ENCODE measurements at places on chromosomes 3 and 15. TPM values are rescaled to one million over a fixed set of nuclear protein-coding genes. Genes with fewer than 3 reads are reported as not detected.

Gene GPR15
- total RNA-seq: 0.32 TPM

Gene UROC1
- not detected for total RNA-seq

Gene ALDH1A3
- total RNA-seq: 15.7 TPM

Gene ZNF860
- total RNA-seq: 2.9 TPM

Gene CHRD
- total RNA-seq: 0.84 TPM

Gene NUSAP1
- 39.1 TPM for total RNA-seq

Gene NLGN1
- total RNA-seq: 0.44 TPM

Gene EFCAB12
- total RNA-seq: 0.04 TPM

Gene CRELD1
- total RNA-seq: 4.6 TPM

Gene SLC7A14
- not detected for total RNA-seq

Gene OR5K2
- not detected for total RNA-seq

Gene CLDN11
- total RNA-seq: 1.2 TPM

Gene SENP5
- 16.1 TPM for total RNA-seq

Gene MORC1
- total RNA-seq: not detected

Gene WNT7A
- 0.16 TPM for total RNA-seq

Gene KPNA1
- total RNA-seq: 54.2 TPM

Gene ZNF80
- not detected for total RNA-seq

Gene TM4SF18
- 0.76 TPM for total RNA-seq

Gene TMEM207
- total RNA-seq: not detected

Gene MOBP
- total RNA-seq: not detected

Gene A4GNT
- not detected for total RNA-seq

Gene MRAS
- 1.6 TPM for total RNA-seq

Gene NOX5
- total RNA-seq: 0.44 TPM

Gene C3orf22
- not detected for total RNA-seq

Gene MGLL
- total RNA-seq: 135 TPM

Gene CMTM8
- total RNA-seq: 1.00 TPM

Gene CYP1A2
- not detected for total RNA-seq

Gene GOLGA8K
- not detected for total RNA-seq

Gene ZPLD1
- not detected for total RNA-seq

Gene GOLGA8J
- total RNA-seq: 0.20 TPM

Gene P2RY1
- total RNA-seq: 20.5 TPM

Data from esophagus mucosa (tissue), 1 donor.